ENCODE measurements at places on chromosomes 4 and X. TPM values are rescaled to one million over a fixed set of nuclear protein-coding genes. Genes with fewer than 3 reads are reported as not detected.

The EGFL6 gene
- not detected for total RNA-seq

DNA sequence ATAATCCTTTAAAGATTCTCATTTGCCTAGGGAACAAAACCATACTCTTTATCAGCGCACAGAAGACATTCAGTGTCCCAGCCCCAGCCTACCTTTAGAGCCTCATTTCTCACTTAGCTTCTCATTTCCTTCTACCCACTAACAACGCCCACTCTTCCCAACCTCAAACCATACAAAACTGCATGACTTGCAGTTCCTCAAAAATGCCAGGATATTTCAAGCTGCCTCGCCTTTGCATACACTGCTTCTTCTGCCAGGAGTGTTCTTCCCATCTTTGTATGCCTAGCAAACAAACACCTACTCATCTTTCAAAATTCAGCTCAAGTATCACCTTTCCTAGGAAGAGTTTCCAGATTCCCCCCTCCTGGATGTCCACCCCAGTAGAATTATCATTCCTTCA is 129.9 kb upstream of the ADGRL3 start:
- H3K27ac ChIP-seq = no peak overlapping the region
- H3K27me3 ChIP-seq = no peaks in the 10 kb centered on the region
- no peaks in the 10 kb centered on the region for H3K36me3 ChIP-seq
- H3K4me3 ChIP-seq = no peak overlapping the region

- DNase-seq = no peak
- H3K4me3 ChIP-seq = no peak overlapping the region
- no peaks in the 10 kb centered on the region for H3K36me3 ChIP-seq
- no peak overlapping the region for H3K27ac ChIP-seq
These were observed 179.7 kb upstream of the PRPS2 start for GRCh38 chrX:12611471-12611870.

DNA sequence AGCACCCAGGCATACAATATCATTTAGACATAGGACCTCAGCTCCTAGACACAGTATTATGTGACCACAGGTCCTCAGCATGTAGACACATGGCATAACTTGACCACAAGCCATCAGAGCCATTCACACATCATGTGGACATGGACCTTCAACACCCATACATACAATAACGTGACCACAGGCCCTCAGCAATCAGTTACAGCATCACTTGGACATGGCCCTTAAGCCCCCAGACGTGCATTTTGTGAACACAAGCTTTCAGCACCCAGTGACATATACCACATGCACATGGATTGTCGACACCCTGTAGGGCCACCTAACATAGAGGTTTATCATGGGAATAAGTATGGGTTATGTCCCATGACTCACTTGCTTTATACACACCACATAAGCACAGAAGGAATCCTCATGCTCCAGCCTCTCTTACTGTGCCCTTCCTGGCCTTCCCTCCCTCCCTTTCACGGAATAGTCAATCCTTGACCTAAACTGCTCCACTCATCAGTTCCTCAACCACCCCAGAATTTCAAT is 1.9 kb downstream of the TSPYL2 start:
- no peaks in the 10 kb centered on the region for H3K36me3 ChIP-seq
- H3K4me1 ChIP-seq = no peaks in the 10 kb centered on the region
- H3K27me3 ChIP-seq = no peaks in the 10 kb centered on the region
- no peak for DNase-seq
- H3K4me3 ChIP-seq = no peak overlapping the region
- no peak overlapping the region for H3K27ac ChIP-seq

DNA sequence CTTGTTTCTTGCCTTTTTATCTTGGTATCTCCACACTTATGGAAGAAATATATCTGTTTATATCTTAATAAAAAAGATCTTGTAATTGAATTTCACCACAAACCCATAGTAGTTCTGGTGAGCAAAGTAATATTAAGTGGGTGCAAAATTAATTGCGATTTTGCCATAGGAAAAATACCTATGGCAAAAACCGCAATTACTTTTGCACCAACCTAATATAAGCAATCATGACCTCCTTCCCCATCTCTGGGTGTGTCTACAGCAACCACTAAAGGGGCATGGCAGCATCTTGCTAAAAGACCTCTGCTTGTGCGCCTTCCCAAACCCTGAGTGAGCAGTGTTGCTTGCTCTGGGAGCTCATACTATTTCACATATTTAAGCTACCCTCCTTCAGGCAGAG is 124.2 kb upstream of the GUCY1A1 start:
- no peaks in the 10 kb centered on the region for H3K36me3 ChIP-seq
- H3K27me3 ChIP-seq = no peaks in the 10 kb centered on the region
- no peak for DNase-seq
- H3K4me1 ChIP-seq = no peaks in the 10 kb centered on the region
- H3K27ac ChIP-seq = no peak overlapping the region

Data from HCT116 (cell line).